ENCODE measurements at places on chromosomes 2 and 18. TPM values are rescaled to one million over a fixed set of nuclear protein-coding genes. Genes with fewer than 3 reads are reported as not detected.

The KCNK3 gene
- 3.6 TPM for total RNA-seq

DNA sequence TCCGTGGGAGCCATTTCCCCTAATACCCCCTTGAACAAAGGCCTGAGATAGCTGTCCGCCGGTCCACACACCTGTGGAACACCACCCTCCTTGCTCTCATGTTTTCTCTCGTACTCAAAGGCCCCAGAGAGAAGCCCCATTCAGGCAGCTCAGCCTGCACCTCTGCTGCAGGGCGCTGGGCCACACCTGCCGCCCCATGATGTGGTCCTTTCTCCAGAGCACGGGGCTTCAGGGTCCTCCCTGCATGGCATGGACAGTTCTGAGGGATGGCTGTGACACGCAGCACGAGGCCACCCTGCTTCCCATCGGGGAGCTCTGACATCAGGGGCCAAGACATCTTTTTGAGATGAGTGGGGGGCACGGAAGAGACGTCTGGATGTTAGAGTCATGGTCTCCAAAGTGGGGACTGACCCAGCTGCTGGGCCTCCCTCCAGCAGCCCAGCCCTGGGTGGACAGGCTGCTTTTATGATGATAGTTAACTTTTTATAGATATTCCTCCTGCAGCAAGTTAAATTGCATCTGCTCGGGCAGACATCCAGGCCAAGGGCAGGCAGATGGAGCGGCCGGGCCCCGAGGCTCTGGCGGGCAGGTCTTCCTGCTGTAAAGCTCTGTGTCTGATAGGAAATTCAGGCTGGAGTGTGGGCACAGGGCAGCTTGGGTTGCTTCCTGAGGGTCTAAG is 56.7 kb downstream of the SDC1 start:
- DNase-seq: no peak

- no peak for DNase-seq
These were observed 139.9 kb downstream of the IKZF2 start for GRCh38 chr2:213011505-213011904.

DNA sequence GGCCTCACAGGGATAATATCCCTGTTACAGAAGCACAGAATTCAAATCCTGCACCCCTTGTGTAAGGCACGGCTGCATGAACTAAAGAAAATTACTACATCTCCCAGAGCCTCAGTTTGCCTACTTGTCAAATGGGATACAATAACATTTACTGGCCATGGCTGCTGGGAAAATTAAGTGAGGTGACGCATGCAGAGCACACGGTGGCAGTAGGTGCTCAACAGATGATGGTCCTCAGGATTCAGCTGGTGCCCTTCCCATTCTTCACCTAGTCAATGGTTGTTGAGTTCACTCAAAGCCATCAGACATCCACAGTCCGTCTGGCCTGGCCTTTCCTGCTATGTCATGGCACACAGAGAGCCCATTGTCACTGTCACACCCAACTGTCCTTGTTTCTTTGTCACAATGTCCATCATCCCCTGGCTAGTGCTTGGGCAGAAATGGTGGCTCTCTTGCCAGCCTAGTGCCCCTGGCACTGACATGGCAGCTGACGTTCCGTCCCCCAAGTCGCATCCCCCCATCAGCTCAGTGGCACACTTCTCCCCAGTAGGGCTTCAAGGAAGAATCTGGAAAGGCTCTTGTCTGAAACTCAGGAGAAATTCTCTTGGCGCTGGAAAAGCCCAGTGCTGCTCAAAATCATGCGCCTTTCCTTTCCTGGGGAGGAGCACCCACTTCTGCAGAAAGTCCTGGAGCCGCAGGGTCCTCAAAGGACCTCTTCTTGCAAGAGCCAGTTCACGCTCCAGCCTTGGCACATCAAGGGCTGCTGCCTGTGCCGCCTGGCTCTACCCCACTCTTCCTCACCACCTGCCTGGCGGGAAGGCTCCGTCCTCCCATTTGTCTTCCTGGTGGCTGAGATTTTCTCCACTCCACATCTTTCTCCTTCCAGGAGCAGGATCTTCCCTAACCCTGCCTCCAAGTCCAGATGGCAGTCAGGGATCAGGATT is 55.9 kb upstream of the SLC66A3 start:
- DNase-seq: no peak

DNA sequence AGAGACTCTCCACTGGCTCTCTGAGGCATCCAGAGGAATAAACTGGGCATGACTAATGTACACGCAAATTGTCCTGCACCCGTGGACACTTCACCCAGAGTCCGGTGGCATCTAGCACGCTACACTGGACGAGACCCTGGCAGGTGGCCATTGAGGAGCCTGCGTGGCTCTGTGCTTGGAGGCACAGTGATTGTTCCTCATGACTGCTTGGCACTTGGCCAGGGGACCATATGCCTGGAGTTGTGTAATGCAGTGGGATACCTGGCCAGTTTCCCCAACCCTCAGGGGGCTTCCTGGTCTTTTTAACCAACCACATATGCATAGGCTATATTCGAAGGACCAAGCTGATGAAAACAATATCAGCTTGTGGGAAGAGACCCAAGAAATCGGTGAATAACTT is 66.6 kb downstream of the MTCL1 start:
- no peak for DNase-seq

GRCh38 chr2:127634066-127634617 is 11.8 kb upstream of the GPR17 start:
- DNase-seq: no peak
